ENCODE measurements at places on chromosomes 13 and 19. TPM values are rescaled to one million over a fixed set of nuclear protein-coding genes. Genes with fewer than 3 reads are reported as not detected.

GRCh38 chr19:39843919-39844793, 2.0 kb downstream of the FBL start:
- H3K4me1 ChIP-seq: peaks cover 55% of the 10 kb centered on the region
- H3K27ac ChIP-seq: no peak overlapping the region
- H3K27me3 ChIP-seq: no peaks in the 10 kb centered on the region
- H3K36me3 ChIP-seq: peaks cover 10% of the 10 kb centered on the region
- no peak overlapping the region for H3K4me3 ChIP-seq
- no peak for DNase-seq

The CAPN12 gene
- total RNA-seq: 11.6 TPM

The KLK11 gene
- total RNA-seq: 173 TPM

- H3K4me1 ChIP-seq: peaks cover 17% of the 10 kb centered on the region
Observed at GRCh38 chr19:16345457-16345856, 20.8 kb downstream of the KLF2 start.

The PSG1 gene
- total RNA-seq: not detected

GRCh38 chr19:16661480-16662034, 618 bp downstream of the TMEM38A start:
- no peaks in the 10 kb centered on the region for H3K27me3 ChIP-seq
- peaks cover 40% of the 10 kb centered on the region for H3K4me1 ChIP-seq
- DNase-seq: peak; percentile 71
- H3K36me3 ChIP-seq: peaks cover 17% of the 10 kb centered on the region
- H3K27ac ChIP-seq: no peak overlapping the region

DNA sequence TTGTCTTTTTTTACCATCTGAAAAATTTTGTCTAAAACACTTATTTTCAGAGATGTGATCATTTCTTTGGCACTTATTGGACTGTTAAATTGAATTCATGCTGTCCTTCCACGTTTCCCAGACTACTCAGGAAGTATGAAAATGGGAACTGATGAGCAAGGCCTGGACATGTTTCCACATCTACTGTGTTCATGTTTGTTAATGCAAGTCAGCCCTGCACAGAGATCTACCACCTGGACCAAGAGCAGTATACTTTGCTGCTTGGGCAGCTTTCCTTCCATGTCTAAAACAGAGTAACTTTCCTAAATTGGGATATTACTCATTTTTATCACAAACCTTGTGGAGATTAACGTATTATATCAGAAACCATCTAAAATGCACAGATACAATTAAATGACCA, 687.4 kb downstream of the DIAPH3 start:
- no peak overlapping the region for H3K27ac ChIP-seq
- H3K4me3 ChIP-seq: no peak overlapping the region
- DNase-seq: no peak
- no peaks in the 10 kb centered on the region for H3K4me1 ChIP-seq

- peaks cover 43% of the 10 kb centered on the region for H3K4me1 ChIP-seq
- no peak overlapping the region for H3K27ac ChIP-seq
- DNase-seq: no peak
- H3K36me3 ChIP-seq: no peaks in the 10 kb centered on the region
- no peaks in the 10 kb centered on the region for H3K27me3 ChIP-seq
Observed at GRCh38 chr19:33277434-33277833, 24.9 kb downstream of the CEBPA start.

GRCh38 chr13:60754211-60755090, 357.4 kb downstream of the TDRD3 start:
- H3K27me3 ChIP-seq: no peaks in the 10 kb centered on the region
- peaks cover 21% of the 10 kb centered on the region for H3K4me1 ChIP-seq
- DNase-seq: no peak
- no peaks in the 10 kb centered on the region for H3K36me3 ChIP-seq
- no peak overlapping the region for H3K27ac ChIP-seq
- H3K4me3 ChIP-seq: no peak overlapping the region

DNA sequence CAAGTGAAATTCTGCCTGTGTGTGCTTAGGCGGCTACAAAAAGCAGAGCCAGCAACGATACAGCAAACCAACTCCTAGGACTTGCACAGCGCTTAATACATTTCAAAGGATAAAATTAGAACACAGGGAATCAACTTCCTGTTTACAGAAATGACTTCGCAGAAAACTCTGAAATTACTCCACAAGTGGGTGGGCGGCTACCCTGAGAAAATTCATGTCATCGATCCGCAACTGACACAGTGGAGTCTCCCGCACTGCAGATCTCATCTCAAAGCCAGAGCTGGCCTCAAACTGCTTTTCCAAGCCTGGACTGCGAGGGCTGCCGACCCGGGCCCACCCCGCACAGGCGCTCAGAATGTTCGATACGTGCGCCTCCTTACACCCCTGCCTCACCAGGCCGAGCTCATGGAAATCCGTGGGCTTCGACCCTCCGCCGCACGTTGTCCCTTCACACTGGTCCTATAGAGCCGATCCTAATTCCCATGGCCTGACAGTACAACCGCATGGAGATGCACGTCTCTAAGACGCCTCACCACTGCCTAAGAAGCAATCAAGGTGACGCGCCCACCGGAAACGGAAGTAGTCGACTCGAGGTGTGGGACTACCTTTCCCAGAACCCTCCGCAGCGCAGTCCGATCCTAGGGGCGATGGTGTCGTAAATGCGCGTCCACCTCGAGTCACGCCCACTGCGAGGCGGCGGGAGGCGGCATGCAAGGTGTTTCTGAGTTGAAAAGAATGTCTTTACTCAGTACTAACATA, at the start of gene ZNF229:
ZNF229 (minus strand) TSS at position 557 of the 759 bp plus-strand sequence. CDS start 5,625 bp downstream, outside the sequence.
- DNase-seq: peak; percentile 64
- H3K27ac ChIP-seq: no peak within 1 kb of the TSS
- H3K4me3 ChIP-seq: peak within 1 kb of the TSS; percentile 50
- peaks cover 10% of the 10 kb centered on the region for H3K27me3 ChIP-seq
- H3K4me1 ChIP-seq: no peaks in the 10 kb centered on the region

GRCh38 chr19:1182727-1183126, 8.7 kb upstream of the SBNO2 start:
- H3K4me3 ChIP-seq: no peak overlapping the region
- H3K27me3 ChIP-seq: no peaks in the 10 kb centered on the region
- DNase-seq: no peak
- no peaks in the 10 kb centered on the region for H3K36me3 ChIP-seq
